ENCODE measurements at places on chromosomes 2 and 18. TPM values are rescaled to one million over a fixed set of nuclear protein-coding genes. Genes with fewer than 3 reads are reported as not detected.

The ELOA2 gene
- not detected for total RNA-seq

The NOP58 gene
- total RNA-seq = 35.8 TPM

The CHST9 gene
- total RNA-seq = not detected

The RPRM gene
- total RNA-seq = not detected

The ASB18 gene
- not detected for total RNA-seq

The CREG2 gene
- total RNA-seq = 0.31 TPM

The CPS1 gene
- 14.5 TPM for total RNA-seq

The TNFRSF11A gene
- 0.16 TPM for total RNA-seq

The CNGA3 gene
- not detected for total RNA-seq

The DCDC2C gene
- total RNA-seq = not detected

The FHL2 gene
- 82.8 TPM for total RNA-seq

The RGPD3 gene
- total RNA-seq = 0.08 TPM

The CFC1 gene
- not detected for total RNA-seq

The DSC2 gene
- total RNA-seq = 19.4 TPM

All from hair follicular keratinocyte (primary cell).